NCI-H510A treated with DMSO at 0.1 percent for 48 hours (cell line): ENCODE measurements at places on chromosomes 2 and 18.

GRCh38 chr2:20579866-20580265 lies 71.0 kb downstream of the HS1BP3 start:
- no peak for DNase-seq

DNA sequence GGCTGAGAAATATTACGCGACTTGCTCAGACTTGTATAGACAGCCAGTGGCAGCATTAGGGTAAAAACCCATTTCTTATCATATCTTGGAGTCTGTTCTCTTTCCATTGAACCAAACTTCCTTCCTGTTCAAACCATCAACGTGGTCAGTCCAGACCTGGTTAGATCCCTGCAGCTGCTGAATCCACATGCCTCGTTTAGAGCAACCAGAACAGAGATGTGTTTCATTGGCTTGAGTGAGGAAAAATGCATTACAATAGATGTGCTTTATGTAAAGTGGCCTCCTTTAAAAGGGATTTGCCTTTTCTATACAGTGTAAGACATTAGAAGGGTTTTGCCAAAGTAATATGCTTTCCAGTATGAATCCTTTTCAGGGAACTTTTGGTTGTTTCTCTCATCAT lies 232.4 kb downstream of the MEIS1 start:
- DNase-seq: no peak

DNA sequence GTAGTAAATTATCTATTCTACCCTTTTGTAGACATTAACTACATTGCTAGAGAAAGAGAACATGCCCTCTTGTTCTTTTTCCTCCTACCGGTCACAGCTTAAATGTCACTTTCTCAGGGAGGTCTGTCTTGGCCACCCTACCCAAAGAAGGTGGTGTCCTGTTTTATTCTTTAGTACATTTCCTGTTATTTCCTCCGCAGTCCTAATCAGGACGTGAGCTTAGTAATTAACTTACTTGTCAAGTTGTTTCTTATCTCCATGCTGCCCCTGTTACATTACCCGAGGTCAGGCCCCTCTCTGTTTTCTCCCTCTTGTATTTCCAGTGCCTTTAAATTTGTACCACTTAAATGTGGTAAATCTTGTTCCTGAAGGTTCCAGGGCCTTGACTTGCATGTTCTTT lies 73.7 kb upstream of the RMDN2 start:
- DNase-seq: no peak

DNA sequence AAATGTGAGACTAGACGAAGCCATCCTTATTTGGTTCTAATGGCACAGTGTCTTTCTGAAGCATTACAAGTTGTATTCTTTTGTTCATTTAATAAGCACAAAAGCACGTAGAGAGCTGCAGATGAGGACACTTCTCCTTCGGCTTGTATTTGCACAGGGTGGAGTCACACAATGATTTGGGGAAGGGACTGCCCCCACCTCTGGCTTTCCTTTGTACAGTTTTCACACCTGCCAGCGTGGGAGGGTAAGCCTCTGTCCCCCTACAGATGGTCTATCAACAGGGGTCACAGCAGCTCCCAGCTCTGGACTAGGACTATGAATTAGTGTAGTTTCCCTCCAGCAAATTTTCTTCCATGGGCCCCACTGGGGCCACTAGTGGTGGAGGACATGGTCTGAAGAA lies 108.2 kb upstream of the KLHL14 start:
- DNase-seq: peak; percentile 96

DNA sequence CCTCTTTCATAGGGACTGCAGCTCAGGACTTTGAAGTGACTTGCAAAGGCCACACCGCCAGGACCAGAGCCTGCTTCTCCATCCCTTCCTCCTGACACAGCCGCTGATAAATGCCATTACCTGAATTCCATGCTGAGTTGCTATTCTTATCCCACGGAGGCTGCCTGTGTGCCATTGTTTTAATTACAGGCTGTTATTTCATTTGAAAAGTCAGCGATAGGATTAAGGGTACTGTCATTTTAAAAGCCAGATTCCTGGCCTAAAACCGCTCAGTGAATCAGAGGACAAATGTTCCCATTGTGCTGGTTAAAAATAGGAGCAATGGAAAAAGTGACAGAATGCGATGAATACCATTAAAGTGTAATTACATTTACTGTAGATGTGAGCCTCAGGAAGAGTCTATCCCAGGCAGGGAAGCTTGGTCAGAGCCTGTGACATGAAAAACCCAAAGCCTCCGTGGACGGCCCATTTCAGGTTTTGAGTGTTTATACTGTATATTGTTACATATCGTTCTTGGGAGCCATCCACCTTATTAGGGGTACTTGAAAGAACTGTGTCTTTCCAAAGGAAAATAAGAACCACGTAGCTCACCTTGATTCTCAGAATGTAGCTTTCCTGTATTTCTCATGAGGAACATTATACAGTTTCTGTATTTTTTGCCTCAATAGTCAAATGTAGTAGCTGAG lies 41.3 kb downstream of the PDCL3 start:
- DNase-seq: no peak

- DNase-seq: no peak
Measured at GRCh38 chr18:26791676-26792075, 73.8 kb downstream of the AQP4 start.

GRCh38 chr2:173286153-173286809 lies 68.4 kb upstream of the CDCA7 start:
- DNase-seq: no peak

GRCh38 chr18:40259115-40259835 lies 1695.8 kb upstream of the PIK3C3 start:
- DNase-seq: no peak

GRCh38 chr18:44125446-44125845 lies 555.2 kb upstream of the SETBP1 start:
- DNase-seq: no peak

DNA sequence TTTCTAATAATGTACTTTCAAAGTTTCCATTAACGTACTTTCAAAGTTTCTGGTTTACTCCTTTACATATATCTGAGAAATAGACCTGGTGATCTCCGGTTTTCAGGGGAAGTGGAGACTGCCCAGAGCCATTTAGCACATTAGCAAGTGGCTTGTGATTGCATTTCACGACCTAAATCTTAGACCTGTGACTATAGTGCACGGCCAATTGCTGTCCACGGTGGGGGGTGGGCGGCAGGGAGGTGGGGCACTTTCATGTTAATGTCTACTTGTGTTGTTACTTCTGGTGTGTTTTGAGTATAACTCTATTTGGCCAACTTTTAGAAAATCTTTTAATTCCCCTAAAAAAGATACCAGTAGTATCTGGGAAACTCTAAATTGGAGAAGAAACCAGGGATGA lies 11.3 kb downstream of the GATA6 start:
- no peak for DNase-seq
